Activated naive CD8-positive, alpha-beta T cell treated with anti-CD3 and anti-CD28 coated beads for 36 hours (primary cell): ENCODE measurements at places on chromosomes 2 and 18. TPM values are rescaled to one million over a fixed set of nuclear protein-coding genes. Genes with fewer than 3 reads are reported as not detected.

The ANO7 gene
- total RNA-seq, result 3.4 TPM

The SPP2 gene
- total RNA-seq, result not detected

The AQP4 gene
- not detected for total RNA-seq

The LCT gene
- total RNA-seq, result 0.34 TPM

The CNTNAP5 gene
- total RNA-seq, result not detected

The RBKS gene
- total RNA-seq, result 5.4 TPM

The REG3G gene
- total RNA-seq, result not detected

The LAPTM4A gene
- total RNA-seq, result 20.5 TPM

DNA sequence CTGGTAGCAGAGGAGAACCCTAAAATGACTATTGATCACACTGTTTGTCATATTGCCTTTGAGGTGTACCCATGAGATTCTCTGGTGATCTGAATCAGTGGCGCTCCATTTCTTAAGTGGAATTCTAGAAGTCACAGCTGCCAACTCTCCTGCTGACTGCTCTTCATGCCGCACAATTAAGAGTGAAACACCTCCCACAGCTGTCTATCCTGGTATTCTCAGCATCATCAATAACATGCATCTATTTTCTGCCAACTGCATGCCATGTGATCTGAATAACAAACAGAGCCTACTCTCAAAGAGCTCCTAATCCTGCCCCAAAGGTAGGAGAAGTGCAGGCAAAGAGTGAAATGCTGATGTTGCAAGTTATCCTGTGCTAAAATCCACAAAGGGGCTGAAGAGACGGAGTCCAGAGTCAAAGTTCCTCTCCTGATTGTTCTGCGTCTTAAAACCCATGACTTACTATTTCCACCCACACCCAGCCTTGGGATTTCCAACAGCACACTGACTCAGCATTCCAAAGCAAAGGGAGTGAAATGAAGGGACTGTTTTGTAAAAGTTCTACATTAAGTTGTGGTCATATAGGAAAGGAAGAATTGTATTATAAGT, 13.7 kb upstream of the DAPL1 start:
- H3K4me3 ChIP-seq, result no peak overlapping the region
- peaks cover 12% of the 10 kb centered on the region for H3K27me3 ChIP-seq
- no peak overlapping the region for H3K27ac ChIP-seq
- DNase-seq, result no peak

DNA sequence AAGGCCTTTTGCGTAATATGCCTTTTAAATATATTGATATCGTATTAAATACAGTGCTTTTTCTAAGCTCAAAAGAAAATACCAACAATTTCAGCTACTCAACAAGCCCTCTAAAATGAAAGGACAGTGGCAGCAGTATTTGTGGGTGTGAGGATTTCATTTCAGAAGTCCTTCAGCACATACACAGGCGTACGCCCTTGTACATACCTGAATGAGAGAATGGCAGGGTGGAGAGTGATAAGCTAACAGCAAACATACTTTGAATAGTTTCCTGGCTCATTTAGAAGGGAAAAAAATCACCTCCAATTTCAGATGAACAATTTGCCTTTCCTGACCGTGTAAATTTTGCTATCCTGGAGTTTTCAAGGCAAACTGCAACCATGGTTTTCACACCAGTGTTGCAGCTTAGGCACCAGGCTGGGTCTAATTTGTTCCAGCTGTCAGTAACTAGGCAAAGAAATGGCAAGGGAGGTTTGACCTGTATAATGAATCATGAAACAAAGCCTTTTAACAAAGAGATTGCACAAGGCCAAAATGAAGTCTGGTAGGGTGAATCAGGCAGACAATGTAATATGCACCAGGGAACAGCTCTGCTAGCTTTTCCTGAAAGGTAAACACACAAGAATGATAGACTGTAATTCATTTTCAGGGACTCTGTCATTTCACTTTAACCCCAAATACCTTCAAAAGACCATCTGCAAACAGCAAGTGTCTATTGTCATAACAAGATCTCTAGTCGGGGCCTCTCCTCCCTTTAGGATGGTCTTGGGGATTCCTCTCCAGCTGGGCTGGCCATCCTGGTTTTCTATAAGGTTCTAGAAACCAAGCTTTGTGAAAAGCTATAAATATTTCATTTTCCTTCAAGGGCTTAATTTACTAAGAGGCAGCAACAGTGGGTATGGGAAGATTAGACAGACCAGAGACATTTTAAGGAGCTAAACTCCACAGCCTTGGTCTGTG, 11.5 kb downstream of the ANKRD29 start:
- no peak for DNase-seq
- H3K4me1 ChIP-seq, result no peaks in the 10 kb centered on the region
- no peaks in the 10 kb centered on the region for H3K36me3 ChIP-seq
- peaks cover 5% of the 10 kb centered on the region for H3K27me3 ChIP-seq
- H3K27ac ChIP-seq, result no peak overlapping the region
- no peak overlapping the region for H3K4me3 ChIP-seq

DNA sequence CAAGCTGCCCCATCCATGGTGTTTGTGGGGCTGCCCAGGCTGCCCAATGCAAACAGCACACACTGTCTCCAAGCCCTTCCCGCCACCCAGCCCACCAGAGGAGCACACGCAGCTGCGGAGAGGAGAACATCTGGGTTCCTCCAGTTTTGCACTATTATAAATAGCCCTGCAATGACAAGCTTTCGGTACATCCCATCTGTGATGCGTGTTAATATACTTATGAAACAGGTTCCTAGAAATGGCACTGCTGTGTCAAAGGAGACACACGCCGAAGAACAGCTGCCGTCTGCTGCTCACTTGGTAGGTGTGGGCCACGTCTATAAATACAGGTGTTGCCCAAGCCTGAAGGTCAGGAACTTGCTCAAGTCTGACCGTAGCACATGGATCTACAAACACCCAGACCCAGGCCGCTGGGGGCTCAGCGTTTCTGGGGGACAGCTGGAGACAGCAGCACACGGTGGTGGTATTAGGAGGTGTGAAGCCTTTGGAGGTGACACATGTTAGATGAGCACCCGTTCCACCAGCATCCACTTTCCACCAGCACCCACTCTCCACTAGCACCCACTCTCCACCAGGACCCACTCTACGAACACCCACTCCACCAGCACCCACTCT, 34.3 kb downstream of the PXDN start:
- H3K4me3 ChIP-seq, result no peak overlapping the region
- no peaks in the 10 kb centered on the region for H3K36me3 ChIP-seq
- peaks cover 2% of the 10 kb centered on the region for H3K4me1 ChIP-seq
- no peaks in the 10 kb centered on the region for H3K27me3 ChIP-seq
- H3K27ac ChIP-seq, result no peak overlapping the region

- peaks cover 1% of the 10 kb centered on the region for H3K4me1 ChIP-seq
- no peak overlapping the region for H3K4me3 ChIP-seq
- peak; percentile 8 for DNase-seq
- H3K27me3 ChIP-seq, result peaks cover 13% of the 10 kb centered on the region
Measured at GRCh38 chr2:157194097-157194688, 63.3 kb upstream of the GALNT5 start.

DNA sequence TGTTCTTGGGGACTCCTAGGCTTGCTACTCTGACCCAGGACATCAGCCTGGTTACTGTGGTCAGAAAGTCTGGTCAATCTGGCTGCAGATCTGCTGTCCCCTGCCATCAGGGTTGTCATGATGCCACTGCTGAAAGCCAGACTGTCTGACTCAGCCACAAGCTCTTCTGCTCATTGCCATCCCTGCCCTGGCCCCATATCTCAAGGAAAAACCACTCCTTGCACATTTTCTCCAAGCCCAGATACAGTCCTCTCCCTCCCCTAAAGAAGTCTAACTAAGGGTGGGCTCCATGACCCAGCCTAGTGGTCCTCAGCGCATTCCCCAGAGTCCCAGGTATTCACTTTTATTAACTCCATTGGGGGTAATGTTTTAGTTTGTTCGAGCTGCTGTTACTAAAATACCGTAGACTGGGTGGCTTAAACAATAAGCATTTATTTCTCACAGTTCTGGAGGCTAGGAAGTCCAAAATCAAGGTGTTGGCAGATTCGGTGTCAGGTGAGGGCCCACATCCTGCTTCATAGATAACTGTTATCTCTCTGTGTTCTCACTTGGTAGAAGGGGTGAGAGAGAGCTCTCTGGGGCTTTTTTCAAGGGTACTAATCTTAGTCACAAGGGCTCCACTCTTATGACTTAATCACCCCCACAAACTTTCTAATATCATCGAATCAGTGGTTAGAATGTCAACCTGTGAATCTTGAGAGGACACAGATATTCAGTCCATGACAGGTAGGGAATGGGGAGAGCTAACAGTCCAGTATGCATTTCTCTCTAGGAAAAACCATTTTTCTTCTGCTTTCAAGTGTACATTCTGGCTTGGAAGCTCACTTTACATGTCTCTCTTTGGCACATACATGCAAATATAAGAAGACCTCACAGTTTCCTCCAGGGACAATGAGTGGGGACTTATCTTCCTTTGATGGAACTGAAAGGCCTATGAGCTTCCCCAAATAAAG, 94.8 kb upstream of the CXCR4 start:
- peak; percentile 19 for DNase-seq
- H3K4me1 ChIP-seq, result peaks cover 37% of the 10 kb centered on the region
- H3K36me3 ChIP-seq, result peaks cover 12% of the 10 kb centered on the region
- H3K27ac ChIP-seq, result peak overlapping the region; percentile 49

DNA sequence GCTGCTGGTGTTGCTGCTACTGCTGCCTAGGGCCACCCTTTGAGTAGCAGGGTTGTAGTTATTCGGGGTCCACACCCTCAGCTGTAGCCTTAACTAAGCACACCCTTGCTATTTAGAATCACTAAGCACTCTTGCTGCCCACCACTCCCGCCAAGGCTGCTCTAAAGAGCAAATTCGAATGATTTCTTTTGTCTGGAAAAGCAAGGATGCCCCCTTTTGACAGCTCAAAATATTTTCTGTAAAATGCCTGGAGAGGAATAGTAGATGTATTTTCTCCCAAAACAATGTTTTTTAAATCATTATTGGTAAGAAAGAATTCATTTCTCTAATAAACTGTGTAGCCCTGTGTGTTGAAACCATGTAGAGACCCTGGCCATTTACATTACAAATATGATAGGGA, 80.8 kb upstream of the PAPOLG start:
- H3K27me3 ChIP-seq, result peaks cover 3% of the 10 kb centered on the region
- no peak overlapping the region for H3K27ac ChIP-seq
- H3K4me3 ChIP-seq, result no peak overlapping the region
- H3K4me1 ChIP-seq, result peaks cover 10% of the 10 kb centered on the region
- no peaks in the 10 kb centered on the region for H3K36me3 ChIP-seq
- DNase-seq, result no peak

GRCh38 chr18:23416298-23416697, 36.8 kb upstream of the RIOK3 start:
- no peaks in the 10 kb centered on the region for H3K4me1 ChIP-seq
- DNase-seq, result no peak
- no peak overlapping the region for H3K4me3 ChIP-seq
- no peaks in the 10 kb centered on the region for H3K27me3 ChIP-seq
- no peak overlapping the region for H3K27ac ChIP-seq

DNA sequence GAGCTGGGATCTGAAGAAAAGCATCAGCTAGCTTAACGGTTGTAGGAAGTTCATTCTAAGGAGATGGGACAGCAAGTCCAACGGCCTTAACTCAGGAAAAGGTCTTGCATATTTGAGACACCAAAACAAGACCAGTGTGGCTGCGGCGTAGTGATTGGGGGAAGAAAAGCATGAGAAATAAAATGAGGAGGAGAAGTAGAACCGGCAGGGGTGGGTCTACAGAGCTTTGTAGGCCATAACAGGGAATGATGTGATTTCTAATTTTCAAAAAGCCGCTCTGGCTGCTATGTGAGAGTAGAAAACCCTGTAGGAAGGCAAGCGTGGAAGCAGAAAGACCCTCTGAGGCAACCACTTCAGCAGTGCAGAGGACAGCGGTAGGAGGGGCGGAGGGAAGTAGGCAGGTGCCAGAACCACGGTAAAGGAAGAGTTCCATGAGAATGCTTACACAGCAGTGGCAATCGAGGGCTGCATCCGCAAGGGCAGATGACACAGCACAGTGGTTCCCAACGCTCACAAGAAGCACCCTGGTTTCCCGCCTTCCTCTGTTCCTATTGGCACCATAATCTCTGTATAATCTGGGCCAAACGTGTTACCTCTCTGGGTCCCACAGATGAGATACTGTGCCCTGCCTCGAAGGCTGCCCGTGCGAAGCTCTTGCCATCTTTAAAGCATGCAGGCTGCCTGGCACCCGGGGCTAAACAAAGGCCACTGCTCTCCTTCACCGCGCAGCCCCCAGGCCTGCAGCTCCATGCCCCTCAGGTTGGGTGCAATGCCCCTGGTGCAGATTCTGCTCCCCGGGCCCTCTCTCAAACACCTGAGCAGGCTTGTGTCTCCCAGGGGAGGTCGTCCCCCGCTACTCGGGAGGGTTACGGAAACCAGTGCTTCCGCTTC, 795 bp downstream of the ANKRD39 start:
- H3K27me3 ChIP-seq, result no peaks in the 10 kb centered on the region
- H3K4me3 ChIP-seq, result peak overlapping the region; percentile 88
- peaks cover 9% of the 10 kb centered on the region for H3K36me3 ChIP-seq
- peak overlapping the region; percentile 89 for H3K27ac ChIP-seq
- DNase-seq, result peak; percentile 25

- peaks cover 11% of the 10 kb centered on the region for H3K4me1 ChIP-seq
- no peak overlapping the region for H3K27ac ChIP-seq
- DNase-seq, result no peak
- no peak overlapping the region for H3K4me3 ChIP-seq
- H3K27me3 ChIP-seq, result peaks cover 46% of the 10 kb centered on the region
Measured at GRCh38 chr18:48544116-48544515, 5.3 kb downstream of the CTIF start.

- no peaks in the 10 kb centered on the region for H3K27me3 ChIP-seq
- no peak overlapping the region for H3K27ac ChIP-seq
- no peak for DNase-seq
- H3K36me3 ChIP-seq, result no peaks in the 10 kb centered on the region
- H3K4me3 ChIP-seq, result no peak overlapping the region
Measured at GRCh38 chr18:74623047-74623816, 25.6 kb downstream of the ZNF407 start.

DNA sequence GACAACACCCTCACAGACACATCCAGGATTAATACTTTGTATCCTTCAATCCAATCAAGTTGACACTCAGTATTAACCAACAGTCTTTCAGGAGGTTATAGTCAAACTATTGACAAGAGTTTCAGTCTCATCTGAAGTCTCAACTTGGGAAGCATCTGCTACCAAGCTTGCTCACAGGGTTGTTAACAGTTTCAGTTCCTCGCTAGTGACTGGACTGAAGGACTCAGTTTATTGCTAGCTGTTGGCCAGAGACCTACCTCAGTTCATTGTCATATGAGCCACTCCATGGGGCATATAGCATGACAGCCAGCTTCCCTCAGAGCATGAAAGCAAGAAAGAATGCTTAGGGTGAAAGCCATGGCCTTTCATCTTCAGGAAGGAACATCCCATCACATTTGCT, 228.6 kb downstream of the EPHA4 start:
- no peaks in the 10 kb centered on the region for H3K36me3 ChIP-seq
- H3K27me3 ChIP-seq, result no peaks in the 10 kb centered on the region
- H3K27ac ChIP-seq, result no peak overlapping the region
- no peak overlapping the region for H3K4me3 ChIP-seq

GRCh38 chr2:230713331-230714135, 891 bp downstream of the CAB39 start:
- peak overlapping the region; percentile 98 for H3K27ac ChIP-seq
- H3K36me3 ChIP-seq, result peaks cover 27% of the 10 kb centered on the region
- H3K27me3 ChIP-seq, result no peaks in the 10 kb centered on the region
- peak overlapping the region; percentile 99 for H3K4me3 ChIP-seq
- peaks cover 48% of the 10 kb centered on the region for H3K4me1 ChIP-seq
- DNase-seq, result peak; percentile 46

GRCh38 chr2:197254776-197255530, 55.6 kb downstream of the ANKRD44 start:
- no peaks in the 10 kb centered on the region for H3K27me3 ChIP-seq
- peak overlapping the region; percentile 84 for H3K4me3 ChIP-seq
- H3K36me3 ChIP-seq, result peaks cover 45% of the 10 kb centered on the region
- peaks cover 78% of the 10 kb centered on the region for H3K4me1 ChIP-seq
- peak overlapping the region; percentile 93 for H3K27ac ChIP-seq
